Right kidney (tissue), 9 donors: ENCODE measurements at places on chromosomes 12 and 14.

- DNase-seq: no peak
These were observed 163.4 kb upstream of the RTL1 start for GRCh38 chr14:101066826-101067510.

DNA sequence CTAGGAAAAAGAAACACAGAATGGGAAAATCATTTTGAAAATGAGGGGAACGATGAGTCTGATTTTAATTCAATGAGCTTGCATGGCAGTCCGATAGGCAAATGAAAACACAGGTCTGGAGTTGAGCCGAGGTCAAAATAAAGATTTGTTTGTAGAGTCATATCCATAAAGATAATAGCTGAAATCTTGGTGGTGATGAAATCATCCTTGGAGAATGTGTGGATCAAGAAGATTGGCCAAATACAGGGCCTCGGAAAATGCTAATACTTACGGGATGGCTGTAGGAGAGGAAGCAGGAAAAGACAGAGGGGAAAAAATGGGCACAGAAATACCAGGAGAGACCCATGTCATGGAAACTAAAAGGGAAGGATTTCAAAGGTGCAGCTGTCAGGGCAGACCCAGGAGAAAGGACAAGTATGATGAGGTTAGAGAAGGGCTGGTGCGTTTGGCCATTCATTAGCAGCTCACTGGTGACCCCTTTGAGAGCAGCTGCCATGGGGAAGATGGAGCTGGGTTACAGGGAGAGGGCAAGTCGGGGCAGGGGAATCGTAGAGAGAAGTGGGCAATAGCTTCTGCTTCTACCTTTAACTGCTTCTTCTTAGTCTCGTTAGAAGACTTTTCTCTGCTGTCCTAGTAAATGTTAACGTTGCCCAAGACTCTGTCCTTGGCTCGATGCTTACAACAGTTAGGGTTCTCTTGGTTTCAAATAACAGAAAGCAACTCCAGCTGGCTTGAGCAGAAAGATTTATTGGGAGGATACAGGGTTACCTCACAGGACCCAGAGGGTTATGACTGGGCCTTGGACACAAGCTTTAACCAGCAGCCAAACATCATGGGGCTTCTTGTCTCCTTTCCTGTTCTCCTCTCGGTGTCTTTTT, 161.8 kb downstream of the EFCAB11 start:
- DNase-seq: no peak

DNA sequence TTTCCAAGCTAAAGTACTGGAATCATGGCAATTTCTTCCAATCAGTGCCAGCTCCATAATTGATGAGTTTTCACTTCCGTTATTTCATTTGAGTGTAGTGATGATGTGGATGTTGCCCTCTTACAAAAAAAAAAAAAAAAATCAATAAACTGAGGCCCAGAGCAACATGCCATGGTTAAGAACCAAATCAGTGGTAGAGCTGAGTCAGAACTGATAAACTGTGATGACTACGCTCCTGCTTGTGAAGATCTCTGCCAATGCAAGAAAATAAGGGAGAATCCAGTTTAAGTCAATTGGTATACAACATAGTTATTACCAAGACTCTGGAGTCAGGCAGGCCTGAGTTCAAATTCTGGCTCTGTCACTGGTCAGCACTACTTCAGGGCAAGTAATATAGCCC, 102.7 kb downstream of the GPR135 start:
- DNase-seq: no peak

GRCh38 chr14:96811265-96811664, 14.1 kb downstream of the VRK1 start:
- no peak for DNase-seq

- no peak for DNase-seq
These were observed 60.3 kb downstream of the PHLDA1 start for GRCh38 chr12:75971253-75971652.

GRCh38 chr12:2165021-2165420, 112.2 kb downstream of the CACNA1C start:
- DNase-seq: peak; percentile 32

DNA sequence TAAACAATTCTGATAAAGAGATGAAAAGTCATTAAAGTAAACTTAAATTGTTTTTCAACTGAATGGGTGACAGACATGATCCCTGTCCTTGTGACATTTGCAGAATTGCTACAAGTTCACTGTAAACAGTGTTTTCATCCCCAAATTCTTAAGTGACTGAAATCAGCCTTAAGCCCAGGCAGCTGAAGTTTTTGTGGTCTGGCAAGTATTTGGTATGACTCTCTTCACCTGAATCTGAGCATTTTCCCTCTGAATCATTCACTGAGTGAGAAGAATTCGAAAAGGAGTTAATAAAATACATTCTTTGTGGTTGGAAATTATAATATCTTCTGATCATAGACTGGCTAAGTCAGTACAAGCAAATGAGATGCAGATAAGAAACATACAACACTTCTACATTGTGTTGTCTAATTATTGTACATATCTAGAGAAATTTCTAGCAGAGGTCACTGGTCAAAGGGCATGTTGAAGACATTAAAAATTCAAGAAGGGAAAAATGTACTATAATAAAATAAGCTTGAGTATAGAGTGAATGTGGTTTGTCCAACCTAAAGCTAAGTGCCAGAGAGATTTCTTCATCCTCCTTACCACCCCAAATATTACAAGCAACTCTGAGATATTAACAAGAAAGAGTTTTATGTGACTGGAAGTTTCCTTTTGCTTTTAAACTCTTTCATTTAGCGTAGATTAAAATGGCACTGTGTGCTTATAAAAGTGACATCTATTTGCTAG, 177.8 kb upstream of the DIO2 start:
- DNase-seq: no peak

- DNase-seq: no peak
These were observed 116.2 kb upstream of the MAP1LC3B2 start for GRCh38 chr12:116442946-116443345.

GRCh38 chr12:29229937-29230336, 80.9 kb downstream of the FAR2 start:
- DNase-seq: no peak

DNA sequence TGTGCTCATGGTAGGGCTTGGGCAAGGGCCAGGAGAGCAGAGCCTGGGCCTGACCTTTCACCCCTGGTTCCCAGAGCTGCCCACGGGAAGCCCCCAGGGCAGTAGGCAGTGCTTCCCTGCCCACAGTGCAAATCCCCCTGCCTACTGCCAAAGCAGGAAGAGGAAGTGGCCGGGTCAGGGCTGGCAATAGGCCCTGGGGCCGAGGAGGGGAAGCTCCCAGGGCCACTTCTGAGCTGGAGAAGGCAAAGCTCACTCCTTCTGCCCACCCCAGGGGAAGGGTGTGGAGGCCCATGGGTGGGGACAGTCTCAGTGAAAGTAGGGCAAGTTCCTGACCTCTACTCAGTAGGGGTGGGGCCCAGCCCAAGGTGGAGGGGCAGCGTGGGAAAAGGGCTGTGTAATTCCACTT, 5.4 kb upstream of the NR4A1 start:
- DNase-seq: no peak

DNA sequence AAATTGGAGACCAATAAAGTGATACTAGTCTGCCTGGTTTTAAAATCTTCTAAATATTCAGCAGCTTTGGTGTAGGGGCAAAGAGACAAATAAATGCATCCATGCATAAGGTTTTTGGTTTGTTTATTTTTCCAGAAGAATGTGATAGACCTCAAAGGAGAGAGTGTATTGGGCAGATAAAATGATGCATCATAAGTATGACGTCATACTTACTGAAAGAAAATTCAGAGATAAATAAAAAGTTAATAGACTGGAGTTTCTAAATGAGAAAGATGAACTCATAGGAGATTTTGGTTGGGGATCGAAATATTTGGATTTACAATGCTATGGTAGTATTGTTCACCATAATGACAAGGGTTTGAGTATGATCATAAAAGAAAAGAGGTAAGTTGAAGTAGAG, 10.2 kb downstream of the SYT10 start:
- DNase-seq: no peak

GRCh38 chr12:51823875-51824565, 24.5 kb downstream of the FIGNL2 start:
- no peak for DNase-seq

DNA sequence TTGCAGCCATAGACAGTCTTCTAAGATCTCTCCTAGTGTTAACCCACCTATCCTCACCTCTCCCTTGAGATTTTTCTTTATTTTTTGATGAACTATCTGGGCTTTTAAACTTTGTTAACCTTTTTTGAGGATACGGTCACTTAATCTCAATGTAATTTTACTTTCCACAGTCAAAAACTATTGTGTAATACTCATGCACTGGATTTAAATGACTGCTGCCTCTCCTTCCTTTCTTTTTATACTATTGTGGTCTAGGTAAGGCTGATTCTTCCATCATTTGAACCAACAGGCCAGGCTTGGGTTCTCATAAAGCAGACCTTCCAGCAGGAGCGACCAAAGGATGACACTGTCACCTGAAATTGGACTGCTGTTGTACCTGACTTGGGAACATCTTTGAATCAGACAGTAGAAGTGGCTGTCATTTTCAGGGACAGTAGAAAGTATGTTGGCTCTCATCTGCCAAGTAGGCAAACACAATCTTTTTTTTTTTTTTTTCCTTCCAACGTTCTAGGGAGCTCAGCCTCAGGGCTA, 689 bp upstream of the PDE3A start:
- no peak for DNase-seq

DNA sequence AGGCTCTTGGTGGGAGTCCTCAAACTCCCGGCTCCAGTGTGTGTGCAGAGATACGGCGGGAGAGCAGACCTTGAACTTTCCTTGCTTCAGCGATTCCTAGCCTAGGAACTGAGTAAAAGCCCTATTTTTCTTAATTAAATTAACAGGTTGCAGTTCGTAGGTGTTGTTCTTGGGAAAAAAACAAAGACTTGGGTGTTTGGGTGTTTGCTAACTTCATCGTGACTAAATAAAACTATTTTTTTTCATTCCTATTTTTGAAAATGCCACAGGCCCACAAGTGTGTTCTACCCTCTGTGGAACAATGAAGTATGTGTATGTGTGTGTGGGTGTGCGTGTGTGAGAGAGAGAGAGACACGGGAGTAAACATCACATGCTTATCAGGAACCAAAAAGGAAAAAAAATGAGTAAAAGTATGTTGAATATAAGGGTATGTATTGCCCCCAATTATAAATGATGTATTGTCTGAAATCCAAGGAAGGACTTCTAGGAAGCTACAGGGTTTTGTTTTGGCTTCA, 651 bp downstream of the TMEM117 start:
- no peak for DNase-seq

- DNase-seq: no peak
These were observed 197.0 kb upstream of the AMIGO2 start for GRCh38 chr12:47276621-47277309.

- DNase-seq: no peak
These were observed 23.5 kb downstream of the CALCOCO1 start for GRCh38 chr12:53703756-53704155.

- DNase-seq: no peak
These were observed 1.4 kb downstream of the APAF1 start for GRCh38 chr12:98646294-98647090.

- no peak for DNase-seq
These were observed 146.3 kb upstream of the KRAS start for GRCh38 chr12:25397001-25397400.

GRCh38 chr12:9735601-9736000, 2.7 kb upstream of the CLECL1 start:
- DNase-seq: no peak

GRCh38 chr14:88026890-88027289, 22.0 kb downstream of the GPR65 start:
- DNase-seq: no peak

- DNase-seq: no peak
These were observed 3.8 kb upstream of the RPAP3 start for GRCh38 chr12:47709671-47710070.
